ENCODE measurements at places on chromosomes 1 and 21.

DNA sequence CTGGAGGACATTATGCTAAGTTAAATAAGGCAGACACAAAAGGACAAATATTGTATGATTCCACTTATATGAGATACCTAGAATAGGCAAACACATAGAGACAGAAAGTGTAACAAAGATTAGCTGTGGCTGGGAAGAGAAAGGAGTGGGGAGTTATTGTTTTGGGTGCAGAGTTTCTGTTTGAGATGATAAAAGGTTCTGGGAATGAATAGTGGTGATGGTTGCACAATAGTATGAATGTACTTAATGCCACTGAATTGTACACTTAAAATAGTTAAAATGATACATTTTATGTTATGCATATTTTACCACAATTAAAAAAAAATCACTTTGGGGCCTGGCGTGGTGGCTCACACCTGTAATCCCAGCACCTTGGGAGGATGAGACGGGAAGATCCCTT lies 21.2 kb upstream of the ERO1B start:
- DNase-seq = no peak

DNA sequence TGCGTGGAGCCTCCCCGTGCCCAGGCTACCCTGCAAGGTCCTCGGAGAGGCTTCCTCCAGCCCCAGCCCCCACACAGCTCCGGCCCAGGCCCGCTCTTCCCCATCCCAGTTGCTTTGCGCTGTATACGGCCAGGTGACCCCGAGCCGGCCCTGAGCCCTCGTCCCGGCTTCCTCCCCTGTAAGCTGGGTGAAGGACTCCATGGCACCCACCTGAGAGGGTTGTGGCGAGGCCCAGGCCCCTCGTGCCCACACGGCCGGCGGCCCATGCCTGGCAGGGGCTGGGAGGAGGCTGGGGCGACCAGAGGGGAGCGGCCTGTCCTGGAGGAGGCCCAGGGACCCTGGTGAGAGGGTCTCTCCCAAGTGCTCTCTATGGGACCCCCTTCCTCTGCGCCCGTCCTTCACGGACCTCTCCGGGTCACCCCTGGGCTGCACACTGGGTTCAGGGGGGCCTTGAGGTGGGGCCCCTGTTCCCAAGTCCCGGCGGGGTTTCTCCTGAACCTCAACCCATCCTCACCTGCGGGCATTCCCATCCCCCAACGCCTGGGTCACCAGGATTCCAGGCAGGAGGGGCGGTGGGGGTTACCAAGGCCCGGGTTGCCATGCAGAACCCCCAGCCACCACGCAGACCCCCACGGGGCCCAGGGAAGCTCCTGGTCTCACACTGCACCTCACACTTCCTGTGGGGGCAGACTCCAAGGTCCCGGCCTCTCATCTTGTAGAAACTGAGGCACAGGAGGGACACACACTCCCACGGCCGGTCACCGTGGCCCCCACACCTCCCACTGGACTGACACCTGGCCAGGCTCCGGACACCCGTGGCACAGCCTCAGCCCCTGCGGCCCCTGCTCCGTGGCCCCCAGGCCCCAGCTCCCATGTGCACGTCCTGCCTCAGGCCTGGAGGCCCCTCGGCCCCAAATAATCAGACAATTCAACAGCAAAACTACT lies 25.2 kb downstream of the COL6A1 start:
- DNase-seq = no peak

GRCh38 chr21:41828884-41829360 lies 50.2 kb downstream of the PRDM15 start:
- no peak for DNase-seq

DNA sequence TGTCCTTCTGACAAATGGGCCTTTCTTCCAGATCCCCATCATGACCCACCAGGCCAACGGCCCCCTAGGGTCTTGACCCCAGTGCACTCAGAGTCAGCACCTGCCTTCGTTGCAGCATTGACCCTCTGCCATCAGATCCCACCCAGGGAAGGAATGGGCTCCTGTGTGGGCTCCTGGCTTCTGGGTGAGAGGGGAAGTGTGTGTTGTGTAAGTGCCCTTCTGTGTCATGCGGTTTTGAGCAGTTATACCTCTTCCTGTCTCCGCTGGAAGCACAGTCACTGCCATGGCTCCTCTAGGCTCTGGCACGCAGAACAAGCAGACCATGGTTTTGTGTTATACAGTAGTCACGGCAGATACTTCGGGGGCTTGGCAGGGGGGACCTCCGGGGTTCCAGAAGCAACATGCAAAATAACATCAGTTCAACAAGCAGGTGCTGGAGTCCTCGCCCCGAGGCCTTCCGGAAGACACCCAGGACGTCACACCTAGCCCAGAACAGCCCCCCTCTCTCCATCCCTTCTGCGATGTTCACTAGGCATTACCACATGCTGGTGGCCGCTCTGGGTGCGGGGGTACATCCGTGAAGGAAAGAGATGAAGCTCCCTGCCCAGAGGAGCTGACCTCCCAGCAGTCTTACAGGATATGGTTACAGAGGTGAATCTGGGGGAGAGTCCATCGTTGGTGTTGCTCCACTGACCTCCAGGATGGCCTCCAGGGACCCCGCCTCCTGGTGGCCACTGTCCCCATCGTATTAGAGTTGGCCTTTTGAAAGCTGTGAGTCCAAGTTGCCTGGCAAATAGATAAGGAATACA lies 17.4 kb upstream of the KCNAB2 start:
- DNase-seq = peak; percentile 33

GRCh38 chr1:153742411-153743142 lies 14.7 kb downstream of the INTS3 start:
- no peak for DNase-seq

DNA sequence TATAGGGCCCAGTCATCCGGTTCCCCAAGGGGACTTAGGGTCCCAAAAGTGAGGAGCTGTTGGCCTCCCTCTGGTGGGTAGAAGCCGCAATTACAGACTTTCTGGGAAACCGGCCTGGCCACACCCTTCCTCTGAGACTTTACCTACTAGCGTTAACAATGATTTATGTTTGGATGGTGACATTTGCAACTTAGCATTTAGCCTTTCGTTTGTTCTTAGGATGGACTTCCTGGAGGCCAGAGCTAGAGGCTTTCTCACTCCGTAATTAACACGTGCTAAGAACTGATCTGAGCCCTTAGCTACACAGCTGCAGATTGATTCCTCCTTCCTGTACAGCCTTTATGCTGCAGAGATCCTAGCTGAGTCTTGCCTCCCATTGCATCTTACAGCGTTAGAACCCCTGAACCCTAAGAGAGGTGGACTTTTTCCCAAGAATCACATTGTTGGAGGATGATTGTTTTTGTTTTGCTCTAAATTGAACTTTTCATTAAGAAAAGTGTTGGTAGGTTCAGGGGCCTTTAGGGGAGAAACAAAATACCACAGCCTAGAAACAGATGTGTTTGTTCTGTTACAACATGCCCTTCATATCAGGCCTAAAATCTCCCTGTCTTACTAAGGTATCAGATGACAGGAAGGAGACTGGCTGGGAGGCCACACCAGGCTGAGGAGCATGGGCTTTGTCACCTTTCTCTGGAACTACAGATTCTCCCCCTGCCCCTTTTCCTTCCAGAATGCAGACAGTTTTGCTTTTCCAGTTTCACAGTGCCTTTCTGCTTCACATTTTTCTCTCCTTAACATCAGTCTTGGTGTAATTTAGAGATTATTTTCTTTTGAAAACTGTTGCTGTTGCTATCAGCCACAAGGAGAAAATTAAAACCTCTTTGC lies 1.9 kb downstream of the S100A11 start:
- DNase-seq = peak; percentile 39

DNA sequence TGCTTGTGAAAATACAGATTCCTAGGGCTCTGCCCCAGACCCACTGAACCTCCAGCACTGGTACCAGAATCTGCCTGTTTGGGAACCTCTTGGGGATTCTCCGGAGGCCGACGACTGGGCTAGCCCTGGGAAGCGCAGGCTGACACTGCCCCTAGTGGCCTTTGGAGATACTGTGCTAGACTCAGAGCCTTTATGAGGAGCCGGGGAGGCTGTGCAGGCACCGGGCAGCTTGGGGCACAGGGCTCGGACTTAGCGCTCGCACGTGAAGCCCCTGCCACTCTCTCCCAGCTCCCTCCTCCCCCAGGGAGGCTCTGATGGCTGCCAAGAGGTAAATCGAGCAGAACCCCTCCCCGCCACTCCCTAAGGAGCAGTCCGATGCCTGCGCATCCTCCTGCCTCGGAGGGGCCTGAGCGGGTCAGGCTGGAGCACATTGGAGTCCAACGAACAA lies 144.6 kb upstream of the TNR start:
- DNase-seq = peak; percentile 4

- no peak for DNase-seq
Measured at GRCh38 chr1:117598489-117598888, 7.4 kb upstream of the TENT5C start.

- DNase-seq = no peak
Measured at GRCh38 chr1:228515200-228515834, 28.1 kb downstream of the RNF187 start.

DNA sequence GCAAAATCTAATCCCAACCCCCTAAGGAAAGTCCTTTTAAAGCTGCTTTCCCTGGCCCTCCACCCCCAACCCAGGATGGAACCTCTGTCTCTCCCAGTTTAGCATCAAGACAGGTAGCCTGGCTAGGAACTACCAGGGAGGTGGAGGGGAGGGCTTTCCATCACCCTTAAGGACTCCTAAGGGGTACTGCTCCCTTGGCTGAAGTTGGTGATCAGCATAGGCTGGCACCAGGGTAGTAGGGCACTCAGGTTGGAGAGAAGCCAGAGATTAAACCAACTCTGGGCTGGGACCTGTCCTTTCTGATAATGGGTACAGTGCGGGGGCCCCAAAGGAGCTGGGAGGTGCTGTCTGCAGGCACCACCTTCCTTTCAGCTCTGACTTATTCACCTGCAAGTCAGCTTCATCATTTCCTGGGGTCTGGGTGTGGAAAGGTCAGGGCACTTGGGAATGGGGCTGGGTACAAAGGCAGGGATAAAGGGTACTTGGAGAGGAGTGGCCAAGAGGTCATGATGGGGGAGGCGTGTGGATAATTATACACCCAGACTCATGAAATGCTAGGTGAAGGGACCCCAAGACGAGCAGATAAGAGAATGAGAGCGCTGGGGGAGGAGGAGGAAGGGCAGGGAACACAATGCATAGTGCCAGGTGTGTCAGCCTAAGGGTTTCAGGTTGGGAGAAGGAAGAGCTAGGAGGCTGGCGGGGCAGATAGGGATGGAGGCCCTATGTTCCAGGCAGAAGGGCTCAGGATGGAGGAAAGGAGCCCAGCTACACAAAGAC lies 1.2 kb downstream of the ARHGEF2 start:
- no peak for DNase-seq

DNA sequence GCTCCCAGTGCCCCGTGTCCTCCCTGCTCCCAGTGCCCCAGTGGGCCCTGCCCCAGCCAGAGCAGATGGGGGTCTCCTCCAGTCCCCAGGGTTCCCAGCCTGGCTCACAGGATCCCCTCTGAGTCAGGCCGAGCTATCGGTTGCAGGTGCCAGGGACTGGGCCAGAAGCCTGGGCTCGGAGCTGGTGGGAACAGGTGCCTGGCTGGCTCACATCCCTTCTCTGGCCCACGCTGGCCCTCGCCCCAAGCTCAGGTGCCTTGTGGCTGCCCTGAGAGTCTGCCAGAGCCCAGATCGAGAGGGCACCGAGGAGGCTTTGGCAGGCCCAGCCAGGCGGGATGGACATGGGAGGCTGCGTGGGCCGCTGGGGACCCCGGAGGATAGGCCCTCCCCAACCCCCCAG lies 18.9 kb downstream of the PLCH2 start:
- no peak for DNase-seq

- no peak for DNase-seq
Measured at GRCh38 chr1:183206538-183207122, 20.6 kb downstream of the LAMC2 start.

GRCh38 chr1:84163123-84163931 lies 19.3 kb downstream of the PRKACB start:
- DNase-seq = no peak

- DNase-seq = no peak
Measured at GRCh38 chr1:4310396-4310923, 343.9 kb upstream of the AJAP1 start.

GRCh38 chr21:31750843-31751242 lies 18.9 kb upstream of the SCAF4 start:
- no peak for DNase-seq

- no peak for DNase-seq
Measured at GRCh38 chr1:18481190-18481920, 625 bp downstream of the KLHDC7A start.

DNA sequence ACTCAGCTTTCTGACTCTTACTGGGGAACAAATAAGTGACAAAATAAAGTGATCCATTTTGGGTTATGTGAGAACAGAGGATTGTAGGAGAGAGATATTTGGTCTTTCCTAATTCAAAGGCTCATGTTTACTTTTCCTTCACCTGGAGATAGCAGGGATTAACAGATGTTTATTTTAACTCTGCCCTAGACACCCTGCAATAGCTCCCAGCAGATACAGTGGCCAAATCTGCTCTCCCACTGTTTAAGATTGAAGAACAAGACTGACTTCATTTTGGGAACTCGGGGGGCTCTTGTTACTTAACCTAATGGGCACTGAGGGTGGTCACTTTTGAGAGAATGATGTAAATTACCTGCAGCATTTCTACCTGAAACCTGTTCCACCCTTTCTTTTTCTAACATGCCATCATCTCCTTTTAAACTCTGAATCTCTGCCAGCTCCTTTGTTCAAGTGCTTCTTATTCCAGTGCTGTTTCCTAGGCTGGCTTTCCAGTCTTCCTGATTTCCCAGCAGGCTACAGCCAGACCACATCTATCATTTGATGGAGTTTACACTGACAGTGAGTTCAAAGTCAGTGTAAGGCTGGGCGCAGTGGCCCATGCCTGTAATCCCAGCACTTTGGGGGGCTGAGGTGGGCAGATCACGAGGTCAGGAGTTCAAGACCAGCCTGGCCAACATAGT lies 90.0 kb downstream of the SELENOF start:
- no peak for DNase-seq

DNA sequence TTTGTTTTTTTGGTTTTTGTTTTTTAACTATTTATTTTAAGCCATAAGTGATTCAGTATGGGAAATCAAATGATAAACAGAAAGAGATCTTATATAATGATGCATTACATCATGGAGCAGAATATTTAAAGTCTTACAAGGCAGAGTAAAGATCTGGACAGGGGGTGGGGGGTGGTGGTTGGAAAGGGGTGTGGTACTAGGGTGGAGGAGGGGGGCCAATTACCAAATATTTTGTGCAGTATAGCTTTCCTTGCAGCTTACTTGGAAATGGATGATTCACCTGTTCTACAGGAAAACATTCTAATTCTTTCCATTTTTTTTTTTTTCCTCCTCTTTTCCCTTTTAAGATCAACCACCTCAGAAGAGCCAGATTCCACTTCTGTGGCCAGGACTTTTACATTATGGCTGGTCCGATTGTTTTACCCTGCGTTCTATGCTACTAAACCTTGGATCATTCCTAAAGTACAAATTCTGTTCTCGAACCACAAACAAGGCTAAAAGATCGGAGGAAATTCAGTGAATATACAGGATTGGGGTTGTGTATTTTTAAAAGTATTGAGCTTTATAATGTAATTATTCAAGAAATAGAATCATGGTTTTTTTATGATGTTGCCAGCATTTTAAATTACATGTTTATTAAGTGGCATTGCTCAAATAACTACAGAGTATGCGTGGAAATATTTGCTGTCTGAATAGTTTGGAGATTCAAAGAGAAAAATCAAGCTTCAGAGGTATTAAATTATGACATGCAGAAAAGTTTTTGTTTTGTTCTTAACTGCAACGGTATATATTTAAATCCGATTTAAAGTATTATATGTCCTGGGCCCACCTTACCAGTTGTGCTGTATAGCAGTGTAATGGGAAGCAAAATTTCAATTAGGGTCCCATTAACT lies 859.5 kb downstream of the USP25 start:
- no peak for DNase-seq

GRCh38 chr1:45787905-45788304 lies 15.5 kb upstream of the MAST2 start:
- DNase-seq = no peak

GRCh38 chr1:77499466-77499865 lies 183.0 kb downstream of the ZZZ3 start:
- DNase-seq = no peak

GRCh38 chr1:200903793-200904192 lies 9.1 kb downstream of the INAVA start:
- DNase-seq = no peak

All from activated CD4-positive, alpha-beta T cell treated with anti-CD3 and anti-CD28 coated beads for 24 hours (primary cell).